ENCODE measurements at places on chromosomes 2 and 18. TPM values are rescaled to one million over a fixed set of nuclear protein-coding genes. Genes with fewer than 3 reads are reported as not detected.

DNA sequence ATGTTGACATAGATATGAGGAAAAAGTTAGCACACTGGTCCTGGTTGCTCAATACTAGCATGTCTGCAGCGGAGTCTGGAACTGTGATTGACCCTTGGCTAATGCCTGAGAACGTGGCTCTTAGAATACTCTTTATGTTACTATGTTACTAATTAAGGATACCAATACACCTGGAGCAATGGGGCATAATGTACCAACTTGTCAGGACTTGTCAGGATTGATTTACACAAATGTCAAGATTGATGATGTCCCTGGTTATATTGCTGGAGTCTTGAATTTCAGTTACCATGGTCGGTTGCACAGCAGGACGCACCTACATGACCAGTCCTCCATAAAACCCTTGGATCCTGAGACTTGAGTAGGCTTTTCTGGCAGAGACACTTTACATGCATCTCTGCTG lies 810.9 kb downstream of the CPS1 start:
- no peak for DNase-seq

- DNase-seq = no peak
Measured at GRCh38 chr2:173982182-173982714, 17.1 kb upstream of the SP3 start.

AQP12A gene
- not detected for total RNA-seq

- no peak for DNase-seq
Measured at GRCh38 chr2:131026919-131027318, 66.3 kb downstream of the FAM168B start.

GRCh38 chr2:1830936-1831619 lies 86.8 kb upstream of the PXDN start:
- DNase-seq = no peak

Data from uterus (tissue), 4 donors.